ENCODE measurements at places on chromosomes 7 and 10.

DNA sequence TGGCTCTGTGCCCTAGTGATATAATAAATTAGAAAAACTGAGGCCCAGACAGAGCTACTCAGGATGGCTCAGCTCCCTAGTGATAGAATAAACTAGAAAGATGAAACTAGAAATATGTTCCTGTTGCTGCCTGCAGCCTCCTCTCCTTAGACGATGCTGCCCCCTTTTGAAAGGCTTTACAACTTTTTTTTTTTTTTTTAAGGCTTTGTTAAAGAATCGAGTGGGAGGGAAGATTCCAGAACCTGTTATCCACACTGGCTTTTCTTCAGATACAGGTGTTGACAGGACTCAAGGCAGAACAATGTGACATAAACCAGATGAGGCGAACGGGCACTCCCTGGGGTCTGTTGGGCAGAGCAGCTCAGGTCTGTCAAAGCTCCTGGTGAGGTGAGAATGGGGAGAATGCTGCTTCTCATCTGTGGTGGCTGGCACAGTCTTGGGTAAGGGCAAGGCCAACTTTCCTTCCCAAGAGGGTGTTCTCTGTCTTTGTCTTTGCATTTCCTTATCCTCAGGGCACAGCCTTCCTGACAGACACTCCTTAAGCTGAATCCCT is 175.1 kb downstream of the COBL start:
- peak; percentile 25 for DNase-seq

DNA sequence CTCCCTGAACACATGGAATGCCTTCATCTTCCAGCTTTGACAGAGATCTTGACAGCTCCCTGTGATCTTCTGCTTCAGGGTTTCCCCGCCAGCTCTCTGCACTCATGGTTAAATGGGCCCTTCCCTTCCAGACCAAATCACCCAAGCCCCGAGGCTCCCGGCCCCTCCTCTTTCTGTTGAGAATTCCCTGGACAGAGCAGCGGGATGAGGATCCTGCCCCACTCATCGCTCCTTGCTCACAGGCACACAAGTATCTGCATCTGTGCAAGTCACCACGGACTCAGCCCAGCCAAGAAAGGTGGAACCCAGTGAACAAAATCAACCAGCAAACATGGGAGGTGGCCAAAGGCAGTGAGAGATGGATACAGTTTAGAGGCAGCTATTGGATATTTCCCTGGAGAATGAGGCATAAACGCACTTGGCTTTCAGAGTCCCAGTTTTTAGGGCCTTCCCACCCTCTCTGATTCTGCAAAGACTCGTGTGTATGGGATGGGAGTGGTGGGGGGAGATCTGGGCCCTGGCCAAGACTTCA is 37.7 kb upstream of the CXCL12 start:
- no peak for DNase-seq

- no peak for DNase-seq
Measured at GRCh38 chr7:20411372-20411771, 80.7 kb downstream of the ITGB8 start.

GRCh38 chr10:123413353-123413752 is 252.8 kb upstream of the GPR26 start:
- DNase-seq: no peak

DNA sequence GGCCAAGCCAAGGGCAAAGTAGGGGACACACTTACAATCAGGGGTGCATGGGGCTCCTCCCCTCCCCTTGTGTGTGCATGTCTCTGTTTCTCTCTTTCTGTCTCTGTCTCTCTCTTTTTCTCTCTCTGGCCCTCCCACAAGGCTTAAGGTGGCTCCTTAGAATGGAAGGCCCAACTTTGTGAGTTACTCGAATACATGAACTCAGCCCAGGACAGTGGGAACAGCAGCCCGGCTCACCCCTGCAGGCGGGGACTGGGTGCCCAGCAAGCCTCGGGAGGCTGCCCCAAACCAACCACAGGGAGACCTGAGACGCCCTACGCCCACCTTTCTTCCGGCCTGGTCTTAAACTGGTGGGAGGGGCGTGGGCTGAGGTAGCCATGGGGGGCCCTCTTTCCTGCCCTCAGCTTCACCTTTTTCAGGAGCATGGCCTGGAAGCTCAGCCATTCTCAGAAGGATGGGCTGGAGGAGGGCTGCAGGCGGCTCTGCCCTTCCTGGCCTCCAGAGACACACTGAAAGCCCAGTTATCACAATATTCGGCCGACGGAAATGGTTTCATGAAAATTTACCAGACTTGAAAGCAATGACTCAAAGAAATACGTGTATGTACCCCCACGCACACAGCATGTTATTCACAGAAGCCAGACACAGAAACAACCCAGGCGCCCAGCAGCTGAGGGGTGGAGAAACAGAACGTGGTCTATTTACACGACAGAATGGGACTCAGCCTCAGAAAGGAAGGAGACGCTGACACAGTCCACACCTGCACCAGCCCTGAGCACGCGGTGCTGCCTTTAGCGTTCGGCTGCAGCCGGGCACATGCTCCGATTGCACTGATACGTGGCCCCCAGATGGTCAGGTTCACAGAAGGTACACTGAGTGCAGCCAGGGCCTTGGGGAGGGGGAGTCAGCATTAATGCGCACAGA is 229.5 kb downstream of the PTPRN2 start:
- DNase-seq: no peak

DNA sequence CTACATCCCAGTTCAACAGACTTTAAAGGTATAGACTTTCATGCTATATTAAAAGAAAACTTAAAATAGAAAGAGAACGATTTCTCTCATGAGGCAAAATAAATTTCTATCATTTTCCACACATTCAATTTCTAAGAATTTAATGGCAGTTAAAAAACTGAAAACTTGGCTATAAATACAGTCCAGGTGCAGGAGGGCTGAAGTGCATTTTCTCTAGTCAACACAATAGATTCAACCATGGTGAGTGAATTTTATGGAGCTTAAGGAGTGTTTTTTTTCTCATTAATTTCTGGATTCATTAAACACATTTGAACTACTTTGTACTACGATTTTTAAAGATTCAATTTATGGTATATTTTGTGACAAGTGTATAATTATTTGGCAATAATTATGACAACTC is 240.8 kb upstream of the SLC26A5 start:
- no peak for DNase-seq

- no peak for DNase-seq
Measured at GRCh38 chr7:138542183-138542582, 82.1 kb downstream of the TRIM24 start.

DNA sequence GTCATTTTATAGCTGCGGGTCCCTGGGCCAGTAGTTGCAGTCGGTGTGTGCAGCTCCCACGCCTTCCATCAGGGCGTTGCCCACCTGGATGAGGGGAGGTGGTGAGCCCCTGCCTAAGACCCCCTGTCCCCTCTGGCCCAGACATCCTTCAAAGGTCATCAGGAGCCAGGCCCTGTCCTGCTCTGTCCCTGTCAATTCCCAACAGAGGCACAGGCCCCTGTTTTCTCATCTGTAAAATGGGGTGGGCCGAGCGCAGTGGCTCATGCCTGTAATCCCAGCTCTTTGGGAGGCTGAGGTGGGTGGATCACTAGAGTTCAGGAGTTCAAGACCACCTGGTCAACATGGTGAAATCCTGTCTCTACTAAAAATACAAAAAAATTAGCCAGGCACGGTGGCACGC is 128.5 kb upstream of the TNRC18 start:
- DNase-seq: no peak

DNA sequence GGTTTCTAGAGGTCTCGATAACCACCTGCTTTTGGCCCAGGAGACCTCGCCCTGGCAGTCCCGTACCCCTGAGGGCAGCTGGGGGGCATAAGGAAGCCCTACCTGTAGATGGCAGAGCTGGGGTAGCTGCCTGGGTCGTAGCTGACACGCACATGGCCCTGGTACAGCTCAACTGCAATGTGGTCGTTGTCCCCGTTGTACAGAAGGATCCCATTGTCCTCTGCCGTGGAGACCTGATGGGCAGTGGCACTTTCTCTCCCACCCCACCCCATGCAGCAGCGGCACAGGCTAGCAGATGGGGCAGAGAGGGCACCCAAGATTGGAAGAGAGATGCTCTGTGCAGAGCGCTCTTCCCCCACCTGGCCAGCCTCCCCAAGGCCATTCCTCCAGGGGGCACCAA is 172.5 kb downstream of the LCOR start:
- no peak for DNase-seq

DNA sequence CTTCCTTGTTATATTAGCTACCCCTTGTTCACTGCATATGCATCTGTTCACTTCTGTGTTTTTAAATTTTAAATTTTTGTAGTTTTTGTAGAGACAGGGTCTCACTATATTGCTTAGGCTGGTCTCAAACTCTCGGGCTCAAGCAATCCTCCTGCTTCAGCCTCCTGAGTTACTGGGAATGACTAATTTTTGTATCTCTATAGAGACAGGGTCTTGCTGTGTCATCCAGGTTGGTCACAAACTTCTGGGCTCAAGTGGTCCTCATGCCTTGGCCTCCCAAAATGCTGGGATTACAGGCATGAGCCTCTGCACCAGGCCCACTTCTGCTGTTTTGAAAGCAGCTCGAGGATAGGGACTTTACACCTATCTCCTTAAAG is 64.6 kb downstream of the PRTFDC1 start:
- DNase-seq: no peak

- DNase-seq: no peak
Measured at GRCh38 chr10:78459639-78460037, 426.0 kb downstream of the RPS24 start.

All from KG1 (cell line).